Spleen (tissue), 13 donors: ENCODE measurements at places on chromosomes 12 and 14. TPM values are rescaled to one million over a fixed set of nuclear protein-coding genes. Genes with fewer than 3 reads are reported as not detected.

The SP1 gene
- 9.1 TPM for polyA plus RNA-seq

The ADAMTS20 gene
- not detected for polyA plus RNA-seq

The CTSG gene
- 0.74 TPM for polyA plus RNA-seq

DNA sequence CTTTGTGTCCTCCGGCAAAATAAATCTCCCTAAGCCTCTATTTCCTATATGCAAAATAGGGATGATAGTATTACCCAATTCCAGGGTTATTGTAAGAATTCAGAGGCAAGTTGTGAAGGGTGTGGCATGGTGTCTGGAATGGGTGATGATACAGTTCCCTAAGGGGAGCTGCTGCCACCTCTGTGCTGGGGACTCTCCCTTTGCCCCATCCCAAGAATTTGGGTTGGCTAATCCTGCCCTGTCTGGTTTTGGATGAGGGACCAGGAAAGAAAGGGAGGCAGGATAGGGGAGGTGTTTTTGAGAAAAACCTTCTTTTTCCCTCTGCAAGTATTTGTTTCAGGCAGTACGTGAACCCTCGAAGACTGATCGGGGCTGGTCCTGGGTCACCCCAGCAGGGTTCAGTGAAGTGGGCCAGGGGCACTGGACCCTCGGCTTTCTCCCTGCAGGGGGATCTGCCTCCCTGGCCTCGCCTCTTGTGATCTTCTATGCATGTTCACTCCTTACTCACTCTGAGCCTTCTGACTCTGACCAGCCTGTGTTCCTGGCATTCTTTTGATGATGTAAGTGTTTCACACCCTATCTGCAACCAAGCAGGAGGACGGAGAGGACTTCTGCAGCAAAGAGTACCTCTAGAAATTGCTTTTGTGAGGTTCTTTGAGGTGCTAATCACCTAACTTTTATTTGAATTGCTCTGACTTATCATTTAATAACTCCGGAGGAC lies 60.8 kb downstream of the RASSF3 start:
- no peak for DNase-seq

DNA sequence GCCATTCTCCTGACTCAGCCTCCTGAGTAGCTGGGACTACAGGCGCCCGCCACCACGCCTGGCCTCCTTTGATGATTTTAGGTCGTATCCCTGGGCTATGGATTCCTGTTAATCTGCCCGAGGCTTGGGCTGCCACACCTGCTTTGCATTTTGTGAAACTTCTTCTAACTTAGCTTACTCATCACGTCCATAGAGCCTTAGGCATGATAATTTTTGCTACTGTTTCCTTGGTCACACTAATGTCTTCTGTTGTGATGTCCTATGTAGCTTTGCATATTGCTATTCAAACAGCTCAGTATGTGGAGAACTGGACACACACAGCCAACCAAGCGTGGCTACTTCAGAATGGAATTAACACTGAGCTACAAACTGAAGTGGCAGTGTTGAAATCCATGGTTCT lies 47.5 kb upstream of the DDX11 start:
- DNase-seq = no peak

DNA sequence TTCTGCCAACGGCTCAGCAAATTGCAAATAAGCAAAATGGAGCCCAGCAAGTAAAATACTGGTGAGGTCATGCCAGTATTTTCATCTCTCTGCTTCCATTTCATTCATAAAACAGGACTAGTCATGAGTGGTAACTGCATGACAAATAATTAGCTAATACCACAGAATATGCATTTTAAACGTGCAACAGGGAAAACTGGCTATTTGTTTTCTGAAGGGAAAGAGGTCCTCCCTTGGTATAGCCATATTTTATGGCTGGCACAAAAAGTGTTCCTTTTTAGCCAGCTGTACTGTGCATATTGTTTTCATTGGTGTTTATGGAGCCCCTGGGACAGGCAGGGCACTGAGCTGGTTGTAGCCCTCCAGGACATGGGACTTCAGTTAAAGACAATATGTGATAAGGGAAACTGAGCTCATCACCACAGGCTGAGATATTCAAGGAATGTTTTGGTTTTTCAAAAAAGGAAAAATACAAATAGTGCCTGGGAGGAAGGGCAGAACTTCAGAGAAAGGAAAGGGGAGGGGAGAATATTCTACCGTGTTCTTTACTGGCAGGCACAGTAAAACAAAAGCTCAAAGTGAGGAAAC lies 26.1 kb upstream of the FOXN3 start:
- no peak for DNase-seq

DNA sequence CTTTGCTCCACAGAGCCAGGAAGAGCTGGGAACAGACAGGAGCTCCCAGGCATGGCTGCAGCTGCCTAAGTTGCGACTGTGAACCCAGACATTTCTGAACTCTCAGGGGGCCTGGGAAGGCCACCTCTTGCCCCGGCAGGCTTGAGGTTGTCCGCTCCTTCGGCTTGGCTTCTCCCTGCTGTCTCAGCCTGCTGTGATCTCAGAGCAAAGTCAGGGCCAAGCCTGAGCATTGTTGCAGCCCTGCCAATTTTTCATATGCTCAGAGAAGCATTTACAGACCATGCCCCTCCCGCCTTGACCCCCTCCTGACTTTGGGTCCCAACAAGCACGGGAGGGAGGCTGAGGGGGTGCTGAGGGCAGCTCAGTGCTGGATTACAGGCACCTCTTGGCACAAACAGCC lies 1439.1 kb upstream of the FLRT2 start:
- DNase-seq = peak; percentile 37

DNA sequence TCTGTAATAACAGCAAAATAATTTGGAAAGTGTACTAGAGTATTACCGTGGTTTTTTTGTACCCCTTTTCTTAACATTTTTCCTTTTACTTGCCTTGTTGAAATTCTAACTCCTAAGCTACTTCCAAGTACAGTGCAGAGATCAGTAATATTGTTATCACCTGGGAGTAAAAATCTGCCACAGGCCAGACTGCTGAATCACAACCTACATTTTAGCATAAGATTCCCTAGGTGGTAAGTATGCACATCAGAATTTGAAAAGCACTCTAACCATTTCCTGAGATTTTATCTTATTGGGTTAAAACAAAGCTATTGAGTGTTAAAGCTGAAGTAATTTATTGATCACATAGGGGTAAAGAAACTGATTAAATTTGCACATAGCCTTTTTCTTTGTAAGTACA lies 55.2 kb upstream of the KCNH3 start:
- no peak for DNase-seq
